ENCODE measurements at places on chromosomes 1 and 21.

GRCh38 chr1:30087465-30087864 lies 635.9 kb downstream of the MATN1 start:
- peak; percentile 5 for DNase-seq

DNA sequence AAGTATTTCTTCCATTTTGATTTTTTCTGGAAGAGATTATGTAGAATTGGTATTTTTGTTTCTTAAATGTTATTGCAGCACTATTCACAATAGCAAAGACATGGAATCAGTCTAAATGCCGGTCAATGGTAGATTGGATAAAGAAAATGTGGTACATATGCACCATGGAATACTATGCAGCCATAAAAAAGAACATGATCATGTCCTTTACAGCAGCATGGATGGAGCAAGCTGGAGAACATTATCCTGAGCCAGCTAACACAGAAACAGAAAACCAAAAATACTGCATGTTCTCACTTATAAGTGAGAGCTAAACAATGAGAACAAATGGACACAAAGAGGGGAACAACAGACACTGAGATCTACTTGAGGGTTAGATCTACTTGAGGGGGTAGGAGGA lies 5.4 kb downstream of the FGGY start:
- DNase-seq: no peak

DNA sequence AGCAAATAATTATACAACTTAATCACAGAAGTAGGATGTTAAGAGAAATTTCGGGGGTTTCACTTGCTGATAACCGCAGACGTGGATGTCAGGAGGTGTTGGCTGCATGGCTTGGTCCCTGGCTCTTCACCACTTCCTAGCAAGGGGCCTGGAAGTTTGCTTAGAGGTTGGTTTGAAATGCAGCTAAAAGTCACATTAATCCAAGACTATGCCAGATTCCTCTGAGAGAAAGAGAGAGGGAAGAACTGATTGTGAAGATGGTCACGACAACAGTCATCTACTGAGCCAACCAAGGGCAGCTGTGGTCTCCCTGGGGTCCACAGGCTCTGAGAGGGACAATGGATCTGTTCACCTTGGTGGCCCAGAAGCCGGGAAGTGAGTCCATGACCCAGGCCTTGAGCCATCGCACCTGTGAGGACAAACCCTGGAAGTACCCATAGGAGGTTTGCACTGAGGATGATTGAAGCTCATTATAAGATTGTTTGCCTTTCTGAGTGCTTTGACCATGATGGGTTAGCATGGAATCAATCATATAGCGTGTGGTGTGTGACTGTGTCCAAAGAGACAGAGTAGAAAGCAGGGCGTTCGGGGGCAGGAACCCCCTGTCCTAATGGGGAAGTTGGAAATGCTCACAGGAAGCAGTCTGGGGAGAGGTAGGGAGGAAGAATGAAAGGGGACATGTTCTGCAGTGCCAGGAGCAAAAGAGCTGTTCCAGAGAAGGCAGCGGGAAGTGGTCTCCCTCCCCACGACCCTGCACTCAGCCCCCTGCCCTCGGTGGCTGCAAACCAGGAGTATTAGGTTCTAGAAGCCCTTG lies 47.1 kb downstream of the UMODL1 start:
- DNase-seq: no peak

DNA sequence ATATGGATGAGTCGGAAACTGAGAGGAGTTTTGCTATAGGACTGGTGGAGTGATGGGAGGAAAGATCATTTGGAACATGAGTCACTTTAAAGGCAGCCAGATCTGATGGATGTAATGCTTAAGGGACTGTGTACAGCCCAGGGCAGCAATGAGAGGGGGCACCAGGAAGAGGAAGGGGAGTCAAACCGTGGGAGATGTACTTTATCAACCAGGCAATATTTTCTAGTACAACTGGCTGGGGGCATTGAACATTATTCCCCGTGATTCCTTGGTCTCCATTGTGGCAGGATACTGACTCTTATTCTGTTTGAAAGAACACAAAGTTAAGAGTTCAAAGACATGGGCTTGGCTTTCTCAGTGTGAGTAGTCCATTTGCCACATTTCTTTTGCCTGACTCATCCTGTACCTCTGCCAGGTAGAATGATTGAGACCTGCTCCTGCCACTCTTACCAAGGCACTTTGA lies 268.2 kb upstream of the NR5A2 start:
- no peak for DNase-seq

- DNase-seq: no peak
These were observed 93.1 kb upstream of the COL6A1 start for GRCh38 chr21:45888386-45889009.

DNA sequence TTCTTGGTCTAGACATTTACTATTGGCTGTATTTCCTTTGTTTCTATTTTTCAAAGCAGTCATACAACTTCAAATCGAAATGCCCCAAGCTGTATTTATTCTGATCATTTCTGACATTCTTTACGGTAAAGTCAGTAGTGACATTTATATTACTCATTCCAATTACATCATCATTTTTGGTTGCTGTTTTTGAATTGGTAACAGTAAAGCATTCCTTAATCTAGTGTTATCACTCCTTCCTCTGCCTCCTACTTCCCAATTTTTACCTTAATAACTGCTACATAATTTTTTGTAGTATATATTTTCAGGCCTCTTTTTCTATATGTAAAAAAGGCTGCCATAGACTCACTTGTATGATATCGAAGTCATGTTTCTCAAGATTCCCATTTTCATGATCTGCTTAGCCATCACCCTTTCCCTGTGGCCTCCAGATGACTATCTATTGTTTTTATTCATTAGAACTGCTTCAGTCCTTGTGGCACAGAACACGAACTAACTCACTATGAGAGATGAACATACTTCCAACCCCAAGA lies 167.2 kb downstream of the RUNX1 start:
- no peak for DNase-seq

DNA sequence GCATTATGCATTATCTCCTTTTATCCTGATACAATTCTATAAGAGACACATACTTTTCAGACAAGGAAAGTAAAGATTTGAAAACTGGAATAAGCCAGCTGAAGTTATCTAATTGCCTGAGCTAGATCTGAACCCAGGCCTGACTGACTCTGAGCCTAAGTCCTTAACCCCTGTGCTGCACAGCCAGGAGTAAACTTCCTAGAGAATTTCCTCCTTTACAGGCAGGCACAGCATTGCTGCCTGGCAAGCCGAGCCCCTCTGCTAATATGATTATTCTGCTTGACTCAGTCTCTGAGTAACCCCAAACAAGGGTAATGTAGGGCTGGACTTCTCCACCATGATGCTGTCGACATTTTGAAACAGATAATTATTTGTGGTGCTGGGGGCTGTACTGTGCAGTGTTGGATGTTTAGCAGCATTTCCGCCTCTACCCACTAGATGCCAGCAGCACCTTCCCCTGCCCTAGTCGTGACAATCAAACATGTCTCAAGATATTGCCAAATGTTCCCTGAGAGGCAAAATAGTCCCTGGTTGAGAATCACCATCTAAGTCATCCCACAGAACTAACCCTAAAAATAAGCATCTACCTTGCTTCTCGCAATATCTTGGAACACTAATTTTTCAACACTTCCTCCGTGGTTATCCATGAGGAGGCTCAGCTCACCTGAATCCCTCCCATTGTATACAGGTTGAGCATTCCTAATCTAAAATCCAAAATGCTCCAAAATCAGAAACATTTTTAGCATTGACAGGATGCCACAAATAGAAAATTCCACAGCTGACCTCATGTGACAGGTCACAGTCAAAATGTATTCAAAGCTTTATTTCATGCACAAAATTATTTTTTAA lies 18.5 kb downstream of the CAMK1G start:
- peak; percentile 53 for DNase-seq

GRCh38 chr1:12436345-12436658 lies 181.7 kb downstream of the DHRS3 start:
- no peak for DNase-seq

DNA sequence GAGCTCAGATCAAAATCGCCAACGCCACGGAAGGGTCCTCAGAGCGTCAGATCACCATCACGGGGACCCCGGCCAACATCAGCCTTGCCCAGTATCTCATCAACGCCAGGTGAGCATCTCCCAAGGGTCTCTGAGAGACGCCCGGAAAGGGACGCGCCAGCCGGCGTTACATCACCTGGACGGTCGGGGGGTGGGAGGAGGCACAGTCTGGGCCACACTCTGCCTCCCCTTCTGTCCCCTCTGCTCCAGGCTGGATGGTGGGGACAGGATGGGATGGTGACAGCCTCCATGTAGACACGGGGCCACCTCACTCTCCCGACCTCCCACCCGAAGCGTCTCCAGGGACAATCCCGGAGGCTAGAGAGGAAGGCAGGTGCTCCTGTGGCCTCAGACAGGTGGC lies 41.5 kb upstream of the COL6A1 start:
- DNase-seq: no peak

DNA sequence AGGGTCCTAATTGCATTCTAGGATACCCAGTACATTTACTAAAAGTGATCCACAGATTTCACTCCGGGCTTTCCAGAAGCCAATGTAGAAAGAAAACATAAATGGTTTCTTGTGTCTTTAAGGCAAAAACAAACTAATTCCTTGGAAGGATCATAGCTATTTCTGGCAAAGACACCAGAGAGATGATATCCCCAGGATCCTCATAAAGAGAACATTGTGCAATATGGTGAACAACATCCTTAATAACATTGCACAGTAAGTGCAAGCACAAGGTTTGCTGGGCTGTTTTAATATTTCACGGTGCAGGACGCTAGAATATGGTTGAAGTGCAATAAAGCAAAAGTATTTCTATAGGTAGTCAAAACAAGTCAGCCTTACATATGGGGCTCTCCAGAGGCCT lies 83.0 kb downstream of the NTPCR start:
- no peak for DNase-seq

DNA sequence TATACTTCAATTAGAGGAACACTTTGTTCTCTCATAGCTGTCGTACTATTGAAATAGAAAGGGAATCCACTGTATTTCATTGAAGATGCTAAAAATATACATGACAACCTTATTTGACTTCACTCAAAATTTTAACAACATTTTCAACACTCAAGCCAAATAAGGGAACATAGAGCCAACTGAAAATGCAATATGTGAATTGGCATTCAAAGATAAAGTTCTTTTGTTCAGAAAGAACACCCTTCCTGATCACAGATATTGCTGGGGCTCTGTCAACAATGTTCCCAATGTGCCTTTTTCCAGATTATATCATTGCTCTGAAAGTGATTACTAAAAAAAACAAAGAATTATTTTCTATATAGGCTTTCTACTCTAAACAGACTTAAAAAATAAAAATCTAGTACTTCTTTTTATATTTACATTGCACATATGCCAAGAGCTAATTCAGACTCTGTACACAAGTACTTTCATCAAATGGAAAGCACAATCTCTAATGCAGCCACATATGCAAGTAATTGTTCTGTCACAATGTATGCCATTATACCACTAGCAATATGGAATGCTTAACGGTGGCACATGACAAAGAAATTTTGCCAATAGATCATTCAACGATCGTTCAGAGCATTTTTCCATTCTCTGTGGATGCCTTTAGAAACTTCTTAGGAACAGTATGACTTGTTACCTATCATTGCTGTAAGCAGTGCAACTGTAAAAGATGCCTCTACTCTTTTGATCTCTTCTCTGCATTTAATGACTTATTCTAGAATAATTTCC lies 171.0 kb downstream of the EIF4G3 start:
- no peak for DNase-seq

- DNase-seq: no peak
These were observed 89.3 kb downstream of the CDC14A start for GRCh38 chr1:100441651-100442050.

- DNase-seq: no peak
These were observed 1646.7 kb upstream of the B3GALT2 start for GRCh38 chr1:194833111-194833510.

DNA sequence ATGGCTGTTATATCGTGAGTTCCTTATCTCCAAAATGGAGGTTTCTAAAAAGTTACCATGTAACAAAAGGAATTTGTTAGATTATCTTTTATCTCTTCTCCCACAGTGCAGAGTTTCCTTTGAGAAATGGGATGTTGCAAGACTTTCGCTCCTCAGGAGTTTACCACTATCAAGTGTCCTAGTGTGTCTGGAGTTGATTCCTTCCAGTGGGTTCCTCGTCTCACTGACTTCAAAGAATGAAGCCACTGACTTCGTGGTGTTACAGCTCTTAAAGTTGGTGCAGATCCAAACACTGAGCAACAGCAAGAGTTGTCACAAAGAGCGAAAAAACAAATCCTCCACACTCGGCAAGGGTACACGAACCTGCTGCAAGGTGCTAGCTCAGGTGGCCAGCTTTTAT lies 37.0 kb downstream of the SPAG17 start:
- DNase-seq: no peak

GRCh38 chr1:50148142-50148923 lies 39.6 kb downstream of the ELAVL4 start:
- DNase-seq: no peak

DNA sequence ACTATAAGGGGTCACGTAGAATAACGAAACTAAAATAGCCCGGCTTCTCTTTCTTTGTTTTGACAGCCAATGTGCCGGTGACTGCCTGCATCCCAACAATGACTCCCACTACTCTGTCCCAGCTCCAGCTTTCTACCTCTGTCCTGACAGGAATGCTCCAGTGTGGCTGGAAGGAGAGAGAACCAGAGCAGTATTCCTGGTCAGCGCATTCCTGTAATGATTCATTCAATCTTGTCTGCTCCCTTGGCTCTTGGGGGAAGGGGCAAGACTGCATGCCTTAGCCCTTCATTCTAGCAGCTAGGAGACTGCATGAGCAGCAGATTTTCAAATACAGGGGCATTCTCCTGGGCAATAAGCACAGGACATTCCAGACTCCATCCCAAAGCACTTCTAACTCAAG lies 132.1 kb upstream of the PRMT6 start:
- DNase-seq: no peak

- no peak for DNase-seq
These were observed 55.7 kb downstream of the XCL2 start for GRCh38 chr1:168488138-168488537.

DNA sequence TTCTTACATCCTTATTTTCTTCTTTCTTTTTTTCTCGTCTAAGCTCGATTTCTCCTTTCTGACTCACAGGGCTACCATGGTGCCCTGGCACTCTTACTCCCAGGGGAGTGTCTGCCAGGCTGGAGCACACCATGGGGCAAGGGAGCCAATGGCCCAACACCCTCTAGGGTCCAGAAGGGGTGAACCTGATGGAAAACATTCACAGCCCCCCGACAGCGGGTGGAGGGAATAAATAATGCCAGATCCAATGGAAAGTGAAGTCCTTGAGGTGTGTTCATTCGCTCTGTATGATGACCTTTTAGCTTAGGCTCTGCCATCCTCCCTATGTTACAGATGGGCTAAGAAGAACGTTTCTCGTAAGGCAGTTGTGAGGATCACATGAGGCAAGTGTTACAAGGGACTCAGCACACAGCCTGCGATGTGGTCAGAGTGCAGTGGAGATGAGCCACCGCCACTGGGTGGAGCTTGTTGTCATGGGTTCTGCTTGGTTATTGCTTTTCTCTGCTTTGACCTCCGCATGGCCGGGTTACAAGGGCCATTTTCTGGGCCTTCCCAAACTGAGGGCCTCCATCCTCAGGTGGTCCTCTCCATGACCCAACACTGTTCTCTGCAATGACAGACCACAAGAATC lies 3.5 kb upstream of the FCMR start:
- no peak for DNase-seq
